Gastroesophageal sphincter (tissue), 4 donors: ENCODE measurements at places on chromosomes 1 and 21. TPM values are rescaled to one million over a fixed set of nuclear protein-coding genes. Genes with fewer than 3 reads are reported as not detected.

DNA sequence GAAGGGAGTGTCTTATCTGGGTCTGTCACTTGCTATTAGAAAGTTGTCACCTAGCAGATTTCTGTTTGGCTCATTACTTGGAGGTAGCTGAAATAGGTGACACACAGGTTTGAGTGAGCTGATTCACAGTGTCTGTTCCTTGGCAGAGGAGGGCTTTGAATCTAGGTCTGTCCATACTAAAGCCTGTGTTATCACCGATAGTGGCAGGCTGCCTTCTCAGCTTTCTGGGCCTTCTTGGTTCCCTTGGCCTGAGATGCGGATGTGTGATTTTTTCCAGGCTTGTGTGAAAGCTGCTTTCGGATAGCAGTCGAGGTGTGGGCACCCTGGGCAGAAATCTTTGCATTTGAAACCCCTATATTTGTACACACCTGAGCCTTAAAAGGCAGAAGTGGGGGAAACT is 73.9 kb downstream of the ACTL8 start:
- ATAC-seq, result no peak

DNA sequence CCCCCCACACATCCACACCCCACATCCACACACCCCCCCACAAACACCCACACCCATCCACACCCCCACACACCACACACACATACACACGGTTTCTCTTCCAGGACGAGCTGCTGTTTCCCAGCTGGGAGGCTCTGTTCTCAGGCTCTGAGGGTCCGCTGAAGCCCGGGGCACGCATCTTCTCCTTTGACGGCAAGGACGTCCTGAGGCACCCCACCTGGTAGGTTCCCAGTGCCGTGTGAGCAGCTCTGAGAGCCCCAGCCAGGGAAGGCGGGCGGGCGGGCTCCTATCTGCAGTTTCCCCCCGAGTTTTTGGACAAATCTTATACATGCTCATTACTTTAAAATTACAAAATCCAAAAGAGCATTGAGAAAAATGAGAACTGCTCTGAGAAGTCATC is 31.2 kb downstream of the SLC19A1 start:
- no peak for ATAC-seq

DNA sequence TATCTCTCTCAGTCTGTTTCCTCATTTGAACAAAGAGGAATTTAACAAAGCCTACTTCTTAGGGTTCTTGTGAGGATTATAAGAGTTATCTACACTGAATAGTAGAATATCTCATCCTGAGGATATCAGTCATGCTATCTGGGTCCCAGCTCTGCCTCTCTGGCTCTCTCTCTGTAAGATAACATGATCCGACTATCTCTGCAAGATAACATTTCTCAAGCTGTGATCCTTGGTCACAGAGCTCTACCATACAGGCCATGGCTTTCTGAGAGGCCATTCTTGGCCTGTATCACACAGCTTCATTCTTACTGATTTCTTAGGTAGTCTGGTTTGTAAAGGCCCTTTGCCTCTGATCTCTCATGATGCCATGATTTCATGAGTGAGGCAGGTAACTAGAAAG is 71.0 kb upstream of the TRABD2B start:
- no peak for ATAC-seq

DNA sequence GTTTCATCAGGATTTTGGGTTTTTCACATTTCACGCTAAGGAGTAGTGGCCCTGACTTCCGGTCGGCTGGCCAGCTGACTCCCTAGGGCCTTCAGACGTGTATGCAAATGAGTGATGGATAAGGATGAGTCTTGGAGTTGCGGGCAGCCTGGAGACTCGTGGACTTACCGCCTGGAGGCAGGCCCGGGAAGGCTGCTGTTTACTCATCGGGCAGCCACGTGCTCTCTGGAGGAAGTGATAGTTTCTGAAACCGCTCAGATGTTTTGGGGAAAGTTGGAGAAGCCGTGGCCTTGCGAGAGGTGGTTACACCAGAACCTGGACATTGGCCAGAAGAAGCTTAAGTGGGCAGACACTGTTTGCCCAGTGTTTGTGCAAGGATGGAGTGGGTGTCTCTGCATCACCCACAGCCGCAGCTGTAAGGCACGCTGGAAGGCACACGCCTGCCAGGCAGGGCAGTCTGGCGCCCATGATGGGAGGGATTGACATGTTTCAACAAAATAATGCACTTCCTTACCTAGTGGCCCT is 23.1 kb upstream of the TNFRSF1B start:
- ATAC-seq, result peak; percentile 89

DNA sequence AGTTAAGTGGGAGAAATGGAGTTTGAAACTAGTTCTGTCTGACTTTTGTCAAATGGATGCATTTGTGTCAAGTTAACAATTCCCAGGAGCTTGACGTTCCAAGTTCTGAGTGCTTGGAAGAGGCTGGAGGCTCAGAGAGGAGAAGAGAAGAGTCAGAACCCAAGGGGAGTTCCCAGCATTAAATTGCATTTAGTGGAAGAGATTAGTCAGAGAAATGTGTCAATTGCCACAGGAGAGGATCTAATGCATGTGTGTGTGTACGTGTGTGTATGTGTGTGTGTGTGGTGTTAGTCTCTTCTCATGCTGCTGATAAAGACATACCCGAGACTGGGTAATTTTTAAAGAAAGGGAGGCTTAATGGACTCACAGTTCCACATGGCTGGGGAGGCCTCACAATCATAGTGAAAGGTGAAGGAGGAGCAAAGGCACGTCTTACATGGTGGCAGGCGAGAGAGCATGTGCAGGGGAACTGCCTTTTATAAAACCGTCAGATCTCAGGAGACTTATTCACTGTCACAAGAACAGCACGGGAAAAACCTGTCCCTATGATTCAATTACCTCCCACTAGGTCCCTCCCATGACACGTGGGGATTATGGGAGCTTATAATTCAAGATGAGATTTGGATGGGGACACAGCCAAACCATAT is 101.5 kb upstream of the TMEM51 start:
- ATAC-seq, result no peak

GRCh38 chr1:2248854-2249558 is 20.9 kb downstream of the SKI start:
- no peak for ATAC-seq

- peak; percentile 46 for ATAC-seq
Measured at GRCh38 chr1:166489670-166490436, 323.1 kb upstream of the FAM78B start.

- peak; percentile 94 for ATAC-seq
Measured at GRCh38 chr1:94045465-94046056, 75.4 kb downstream of the ABCA4 start.

GRCh38 chr1:241772932-241773500 is 75.0 kb upstream of the EXO1 start:
- ATAC-seq, result no peak

GRCh38 chr1:110130113-110130591 is 17.9 kb downstream of the UBL4B start:
- no peak for ATAC-seq

RAP1GAP gene
- total RNA-seq, result 0.12 TPM
